Activated CD4-positive, alpha-beta T cell treated with anti-CD3 and anti-CD28 coated beads for 36 hours (primary cell): ENCODE measurements at places on chromosomes 5 and 9. TPM values are rescaled to one million over a fixed set of nuclear protein-coding genes. Genes with fewer than 3 reads are reported as not detected.

DNA sequence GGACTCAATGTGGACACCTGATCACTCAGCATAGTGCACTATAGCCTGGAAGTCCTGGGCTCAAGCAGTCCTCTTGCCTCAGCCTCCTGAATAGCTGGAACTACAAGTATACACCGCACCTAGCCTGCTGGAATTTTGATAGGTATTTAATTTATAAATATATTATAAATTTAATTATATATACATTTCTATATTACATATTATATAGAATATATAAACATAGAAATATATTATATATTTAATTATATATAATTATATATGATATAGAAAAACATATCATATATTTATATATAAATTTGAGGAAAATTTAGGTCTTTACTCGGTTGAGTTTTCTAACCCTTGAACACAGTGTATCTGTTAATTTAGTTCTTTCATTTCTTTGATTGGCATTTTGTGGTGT, 15.2 kb upstream of the PSIP1 start:
- H3K27ac ChIP-seq: no peak overlapping the region
- H3K27me3 ChIP-seq: peaks cover 2% of the 10 kb centered on the region
- H3K36me3 ChIP-seq: no peaks in the 10 kb centered on the region
- H3K4me1 ChIP-seq: peaks cover 10% of the 10 kb centered on the region

Gene TMOD1
- 1.5 TPM for total RNA-seq

GRCh38 chr5:147966829-147967228, 60.5 kb upstream of the C5orf46 start:
- H3K4me3 ChIP-seq: no peak overlapping the region
- H3K4me1 ChIP-seq: no peaks in the 10 kb centered on the region
- no peak overlapping the region for H3K27ac ChIP-seq
- no peak for DNase-seq

GRCh38 chr9:110255463-110256379, 586 bp downstream of the TXN start:
- DNase-seq: peak; percentile 82
- peak overlapping the region; percentile 95 for H3K4me3 ChIP-seq
- H3K4me1 ChIP-seq: peaks cover 60% of the 10 kb centered on the region
- peaks cover 42% of the 10 kb centered on the region for H3K36me3 ChIP-seq

Gene FOXD4L4
- total RNA-seq: 0.07 TPM

GRCh38 chr5:133309166-133309795, 257.5 kb downstream of the HSPA4 start:
- no peaks in the 10 kb centered on the region for H3K36me3 ChIP-seq
- H3K27ac ChIP-seq: no peak overlapping the region
- H3K27me3 ChIP-seq: peaks cover 3% of the 10 kb centered on the region
- H3K4me3 ChIP-seq: no peak overlapping the region

Gene ATOSB
- total RNA-seq: 5.7 TPM

- no peaks in the 10 kb centered on the region for H3K27me3 ChIP-seq
- H3K4me1 ChIP-seq: peaks cover 3% of the 10 kb centered on the region
- H3K27ac ChIP-seq: no peak overlapping the region
- no peak overlapping the region for H3K4me3 ChIP-seq
- H3K36me3 ChIP-seq: no peaks in the 10 kb centered on the region
These were observed 88.0 kb downstream of the SEMA6A start for GRCh38 chr5:116486588-116486987.

- no peak overlapping the region for H3K4me3 ChIP-seq
- H3K36me3 ChIP-seq: peaks cover 7% of the 10 kb centered on the region
- H3K27ac ChIP-seq: no peak overlapping the region
- no peaks in the 10 kb centered on the region for H3K27me3 ChIP-seq
- DNase-seq: no peak
These were observed 238.9 kb downstream of the RFK start for GRCh38 chr9:76155361-76155760.

- no peak overlapping the region for H3K4me3 ChIP-seq
- peaks cover 18% of the 10 kb centered on the region for H3K4me1 ChIP-seq
- no peak for DNase-seq
These were observed 20.5 kb downstream of the PTGES2 start for GRCh38 chr9:128106940-128107467.

GRCh38 chr9:27412963-27413362, 111.1 kb upstream of the IFNK start:
- no peak overlapping the region for H3K27ac ChIP-seq
- H3K4me1 ChIP-seq: no peaks in the 10 kb centered on the region
- no peaks in the 10 kb centered on the region for H3K36me3 ChIP-seq
- no peak for DNase-seq

- H3K36me3 ChIP-seq: no peaks in the 10 kb centered on the region
- H3K27me3 ChIP-seq: peaks cover 8% of the 10 kb centered on the region
- no peaks in the 10 kb centered on the region for H3K4me1 ChIP-seq
- H3K27ac ChIP-seq: no peak overlapping the region
- H3K4me3 ChIP-seq: no peak overlapping the region
These were observed 34.3 kb upstream of the BARHL1 start for GRCh38 chr9:132547976-132548730.
